ENCODE measurements at places on chromosomes 1 and 21.

GRCh38 chr21:26443867-26444266 is 129.2 kb downstream of the CYYR1 start:
- no peak for DNase-seq

GRCh38 chr1:187819086-187819485 is 990.3 kb downstream of the PLA2G4A start:
- DNase-seq, result no peak

- no peak for DNase-seq
Measured at GRCh38 chr21:25871566-25871965, 136.8 kb downstream of the GABPA start.

GRCh38 chr1:28642056-28642846 is 616 bp downstream of the TAF12 start:
- DNase-seq, result no peak

- no peak for DNase-seq
Measured at GRCh38 chr1:32813941-32814739, 3.0 kb downstream of the YARS1 start.

GRCh38 chr1:197660389-197660788 is 114.9 kb downstream of the DENND1B start:
- no peak for DNase-seq

- DNase-seq, result no peak
Measured at GRCh38 chr1:47579809-47580208, 142.0 kb downstream of the FOXD2 start.

- DNase-seq, result no peak
Measured at GRCh38 chr1:10920063-10920626, 92.3 kb upstream of the TARDBP start.

DNA sequence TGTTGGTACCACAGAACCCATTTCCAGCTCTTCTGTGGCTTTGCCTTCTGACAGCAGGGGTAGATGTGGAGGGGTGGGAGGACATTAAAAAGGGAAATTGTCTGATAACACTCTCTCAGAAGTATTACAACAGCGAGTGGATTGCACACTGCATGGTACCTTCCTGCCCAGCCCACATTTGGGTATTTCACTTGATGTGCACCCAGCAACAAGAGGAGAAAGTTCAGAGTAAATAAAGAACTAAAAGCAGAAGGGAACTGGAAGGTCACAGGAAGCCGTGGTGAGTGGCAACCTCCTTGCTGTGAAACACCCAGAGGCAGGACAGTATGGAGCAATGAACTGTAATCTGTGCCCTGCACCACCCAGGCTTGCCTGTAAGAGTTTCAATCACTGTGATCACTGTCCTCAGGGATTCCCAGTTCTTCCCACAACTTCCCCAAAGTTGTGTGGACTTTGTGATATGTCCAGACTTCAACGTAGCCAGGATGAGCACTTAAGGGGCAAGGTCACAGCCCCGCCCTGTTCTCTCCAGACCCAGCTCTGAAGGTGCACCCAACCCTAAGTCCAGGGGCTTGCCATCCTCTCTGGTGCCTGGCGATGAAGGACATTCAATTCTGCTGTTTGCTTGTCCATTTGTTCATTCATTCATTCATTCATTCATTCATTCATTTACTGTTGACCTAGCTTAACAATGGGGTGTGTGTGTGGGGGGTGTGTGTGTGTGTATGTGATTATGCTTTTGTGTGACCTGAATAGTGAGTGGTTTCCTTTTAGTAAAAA is 18.7 kb upstream of the F5 start:
- DNase-seq, result no peak

DNA sequence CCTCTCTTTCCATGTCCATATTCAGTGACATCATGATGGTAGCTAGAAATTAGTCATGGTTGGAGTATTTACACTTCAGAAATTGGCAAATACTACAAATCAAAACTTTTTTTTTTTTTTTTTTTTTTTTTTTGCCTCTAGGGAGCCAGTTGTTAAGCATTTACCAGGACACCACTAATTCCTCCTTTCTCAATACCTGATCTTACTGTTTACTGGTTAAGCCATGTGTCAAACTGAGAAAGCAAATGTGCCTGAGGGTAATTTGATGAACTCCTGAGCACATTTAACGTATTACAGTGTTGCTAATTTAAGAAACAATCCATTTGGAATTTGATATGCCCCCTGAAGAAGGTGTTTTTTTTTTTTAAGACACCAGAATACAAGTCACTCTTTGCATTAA is 94.4 kb downstream of the DNM3 start:
- no peak for DNase-seq

- DNase-seq, result no peak
Measured at GRCh38 chr21:19228226-19228625, 824.6 kb upstream of the TMPRSS15 start.

- peak; percentile 51 for DNase-seq
Measured at GRCh38 chr1:165914136-165914798, 86.9 kb downstream of the UCK2 start.

DNA sequence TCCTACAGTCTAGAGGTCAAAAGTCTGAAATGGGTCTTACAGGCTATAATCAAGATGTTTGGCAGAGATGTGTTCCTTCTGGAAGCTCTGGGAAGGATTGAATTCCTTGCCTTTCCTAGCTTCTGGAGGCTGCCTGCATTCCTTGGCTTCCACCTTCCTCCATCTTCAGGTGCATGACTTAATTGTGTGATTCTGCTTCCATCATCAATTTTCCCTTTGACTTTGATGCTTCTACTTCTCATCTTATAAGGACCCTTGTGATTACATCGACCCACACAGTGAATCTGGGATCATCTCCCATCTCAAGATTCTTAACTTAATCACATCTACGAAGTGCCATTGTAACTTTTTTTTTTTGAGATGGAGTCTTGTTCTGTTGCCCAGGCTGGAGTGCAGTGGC is 111.4 kb downstream of the UCK2 start:
- no peak for DNase-seq

- peak; percentile 38 for DNase-seq
Measured at GRCh38 chr1:983798-984475, 2.0 kb upstream of the PERM1 start.

DNA sequence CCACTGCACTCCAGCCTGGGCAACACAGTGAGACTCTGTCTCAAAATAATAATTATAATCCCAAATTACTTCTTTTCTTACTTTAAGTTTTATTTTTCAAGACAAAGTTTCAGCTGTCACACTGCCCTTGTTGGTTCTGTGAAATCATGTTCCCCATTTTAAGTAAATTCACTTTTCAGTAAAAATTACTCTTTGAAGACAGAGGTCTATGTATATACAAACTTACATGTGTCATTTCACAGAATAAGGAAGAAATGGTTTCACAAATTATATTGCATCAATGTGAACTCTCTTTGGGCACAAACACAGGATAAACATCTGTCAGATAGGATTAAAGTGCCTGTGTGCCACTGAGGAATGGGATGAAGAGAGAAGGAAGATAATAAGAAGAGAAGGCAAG is 33.1 kb upstream of the ETS2 start:
- no peak for DNase-seq

DNA sequence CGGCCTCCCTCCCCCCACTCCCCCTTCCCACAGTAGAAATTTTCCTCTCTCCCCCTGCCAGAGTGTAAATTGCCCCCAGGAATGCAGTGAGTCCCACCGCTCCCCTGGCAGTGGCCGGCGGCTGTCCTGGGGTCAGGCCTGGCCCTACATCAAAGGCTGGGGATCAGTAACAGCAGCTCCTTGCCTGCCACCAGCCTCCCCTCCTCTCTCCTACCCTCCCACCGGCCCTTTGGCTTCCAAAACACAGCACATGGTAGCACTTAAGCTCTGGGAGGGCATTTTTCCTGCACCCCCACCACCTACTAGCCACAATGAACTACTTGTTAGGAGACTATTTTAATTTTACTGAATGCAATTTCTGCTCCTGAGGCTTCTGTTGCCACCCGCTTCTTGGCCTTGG is 9.0 kb upstream of the COL8A2 start:
- no peak for DNase-seq

- DNase-seq, result no peak
Measured at GRCh38 chr1:219302697-219303096, 129.0 kb downstream of the LYPLAL1 start.

DNA sequence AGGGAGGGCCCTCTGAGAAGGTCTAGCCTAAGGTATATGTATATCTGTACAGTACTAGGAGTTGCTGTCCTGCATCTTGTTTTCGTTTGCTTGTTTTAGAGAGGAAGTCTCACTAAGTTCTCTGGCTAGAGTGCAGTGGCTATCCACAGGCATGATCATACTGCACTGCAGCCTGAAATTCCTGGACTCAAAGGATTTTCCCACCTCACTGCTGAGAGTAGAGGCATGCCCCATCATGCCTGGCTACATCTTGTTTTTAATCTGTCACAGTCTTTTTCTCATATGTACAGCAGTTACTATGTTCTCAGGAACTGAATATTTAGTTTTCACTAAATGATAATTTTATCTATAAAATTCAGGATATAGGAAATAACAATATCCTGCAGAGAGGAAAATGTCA is 15.3 kb upstream of the PYHIN1 start:
- DNase-seq, result no peak

- no peak for DNase-seq
Measured at GRCh38 chr1:230285351-230285750, 140.8 kb downstream of the PGBD5 start.

- no peak for DNase-seq
Measured at GRCh38 chr1:202036595-202037387, 26.4 kb downstream of the ELF3 start.

- DNase-seq, result no peak
Measured at GRCh38 chr1:61724506-61724812, 482 bp downstream of the TM2D1 start.

DNA sequence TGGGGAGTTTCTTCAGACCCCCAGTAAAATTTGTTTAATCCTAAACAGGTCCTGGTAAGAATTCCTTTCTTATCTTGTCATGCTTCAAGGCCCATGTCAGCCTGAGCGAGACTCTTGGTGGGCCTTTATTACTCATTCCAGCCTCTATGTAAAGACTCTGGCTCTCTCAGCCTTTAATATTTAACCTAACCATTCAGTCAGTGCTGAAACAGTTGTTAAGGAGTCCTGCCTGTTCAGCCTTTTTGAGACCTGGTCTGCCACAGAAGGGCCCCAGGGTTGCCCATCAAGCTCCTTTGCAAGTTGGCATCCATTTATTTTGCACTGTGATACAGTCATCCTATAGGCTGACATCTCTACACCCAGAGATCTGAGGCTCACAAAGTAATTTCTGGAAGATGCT is 107.7 kb upstream of the VANGL1 start:
- DNase-seq, result no peak

DNA sequence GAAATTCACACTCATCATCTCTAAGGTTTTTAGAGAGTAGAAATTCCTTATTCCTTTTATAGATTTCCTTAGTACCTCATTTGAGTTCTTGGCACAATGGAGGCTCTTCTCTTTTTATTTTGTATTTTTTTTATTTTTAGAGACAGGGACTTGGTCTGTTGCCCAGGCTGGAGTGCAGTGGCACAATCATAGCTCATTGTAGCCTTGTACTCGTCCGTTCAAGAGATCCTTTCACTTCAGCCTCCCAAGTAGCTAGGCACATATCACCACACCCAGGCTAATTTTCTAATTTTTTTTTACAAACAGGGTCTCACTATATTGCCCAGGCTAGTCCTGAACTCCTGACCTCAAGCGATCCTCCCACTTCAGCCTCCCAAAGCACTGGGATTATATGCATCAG is 29.6 kb downstream of the RGL1 start:
- no peak for DNase-seq

- DNase-seq, result no peak
Measured at GRCh38 chr1:201593200-201593921, 54.4 kb downstream of the NAV1 start.

Measured in substantia nigra (tissue), 51 donors.